ENCODE measurements at places on chromosomes 7 and 10.
A peak's percentile ranks its signal among the peaks of the same experiment; 100 is the strongest.

- DNase-seq = no peak
These were observed 2.9 kb upstream of the NKX6-2 start for GRCh38 chr10:132788831-132789219.

GRCh38 chr10:47025540-47026300, 114.5 kb downstream of the PTPN20 start:
- no peak for DNase-seq

DNA sequence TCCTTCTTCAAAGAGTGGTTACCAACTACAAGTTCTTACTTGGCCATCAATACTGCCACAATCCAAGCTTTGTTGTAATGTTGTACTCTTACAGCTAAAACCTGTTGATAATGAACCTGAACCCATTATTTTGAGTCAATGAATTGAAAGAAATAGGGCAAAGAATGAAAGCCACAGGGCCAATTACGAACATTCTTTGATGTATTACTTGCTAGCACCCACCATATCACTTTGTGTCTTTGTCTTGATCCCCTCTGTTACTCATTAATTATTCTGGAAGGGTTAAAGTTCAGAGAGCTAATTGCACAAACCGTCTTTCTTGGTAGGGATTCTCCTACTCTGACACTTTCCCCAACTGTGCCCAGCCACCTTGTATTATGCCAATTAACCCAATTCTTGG, 53.2 kb upstream of the TFEC start:
- DNase-seq = no peak

DNA sequence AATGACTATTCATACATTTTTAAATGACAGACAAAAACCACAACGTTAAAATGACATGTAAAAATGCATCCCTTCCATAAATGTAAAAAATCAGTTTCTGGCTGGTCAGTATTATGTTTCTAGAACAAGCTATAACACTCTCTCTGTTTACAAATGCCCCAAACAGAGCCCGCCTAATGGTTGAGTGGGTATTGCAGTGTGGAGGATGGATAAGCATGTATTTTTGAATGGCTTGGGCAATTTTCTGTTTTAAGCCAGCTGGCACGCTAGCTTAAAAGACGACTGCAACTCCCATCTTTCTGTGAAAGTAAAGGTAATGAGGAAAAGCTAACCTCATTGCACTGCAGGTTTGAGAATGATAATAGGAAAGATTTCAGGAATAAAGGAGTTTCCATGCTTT, 430.7 kb downstream of the PARD3 start:
- no peak for DNase-seq

DNA sequence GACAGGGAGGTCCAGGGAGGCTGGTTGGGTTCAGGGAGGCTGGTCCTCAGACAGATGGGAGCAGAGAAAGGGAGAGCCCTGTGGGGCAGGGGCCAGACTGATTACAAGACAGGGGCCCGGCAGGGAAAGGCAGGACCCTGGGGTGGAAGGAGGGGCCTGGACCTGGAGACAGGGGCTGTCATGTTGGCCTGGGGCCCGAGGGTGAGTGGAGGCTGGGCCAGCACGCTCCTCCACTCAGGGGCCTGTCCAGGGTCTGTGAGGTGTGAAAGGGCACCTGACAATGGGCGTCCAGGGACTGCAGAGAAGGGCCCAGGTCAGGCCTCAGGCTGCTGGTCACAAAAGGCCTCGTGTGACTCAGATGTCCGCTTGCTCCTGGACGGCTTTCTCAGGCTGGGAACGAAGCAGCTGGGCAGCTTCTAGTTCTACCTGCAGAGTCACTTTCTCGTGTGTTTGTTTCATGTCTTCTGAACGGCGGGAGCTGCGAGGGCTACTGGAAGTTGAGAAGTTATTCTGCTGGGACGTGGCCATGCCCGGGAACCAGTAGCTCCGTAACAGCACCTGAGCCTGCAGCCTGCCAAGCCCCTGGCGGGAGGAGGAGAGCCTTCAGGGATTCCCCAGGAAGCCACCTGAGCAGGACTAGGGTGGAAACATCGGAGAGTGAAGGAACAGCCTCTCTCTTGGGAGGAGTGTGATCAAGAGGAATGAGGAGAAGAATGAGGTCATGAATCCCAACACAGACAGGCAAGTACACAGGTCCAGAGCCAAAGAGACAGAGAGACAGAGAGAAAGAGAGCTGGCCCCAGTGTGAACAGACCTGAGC, 65.8 kb downstream of the KLF6 start:
- no peak for DNase-seq

GRCh38 chr10:124035928-124036558, 57.4 kb downstream of the CHST15 start:
- peak; percentile 85 for DNase-seq

- DNase-seq = peak; percentile 3
These were observed 120.2 kb downstream of the TEX36 start for GRCh38 chr10:125562737-125563136.

- DNase-seq = no peak
These were observed 476.5 kb downstream of the GPAM start for GRCh38 chr10:111707076-111707475.

GRCh38 chr10:22250897-22251660, 33.3 kb upstream of the EBLN1 start:
- peak; percentile 69 for DNase-seq

- DNase-seq = peak; percentile 28
These were observed 40.5 kb downstream of the TBATA start for GRCh38 chr10:70744617-70745143.

- peak; percentile 76 for DNase-seq
These were observed 29.8 kb downstream of the ADAP1 start for GRCh38 chr7:924541-925231.

GRCh38 chr7:25308246-25308645, 80.0 kb upstream of the NPVF start:
- DNase-seq = no peak

DNA sequence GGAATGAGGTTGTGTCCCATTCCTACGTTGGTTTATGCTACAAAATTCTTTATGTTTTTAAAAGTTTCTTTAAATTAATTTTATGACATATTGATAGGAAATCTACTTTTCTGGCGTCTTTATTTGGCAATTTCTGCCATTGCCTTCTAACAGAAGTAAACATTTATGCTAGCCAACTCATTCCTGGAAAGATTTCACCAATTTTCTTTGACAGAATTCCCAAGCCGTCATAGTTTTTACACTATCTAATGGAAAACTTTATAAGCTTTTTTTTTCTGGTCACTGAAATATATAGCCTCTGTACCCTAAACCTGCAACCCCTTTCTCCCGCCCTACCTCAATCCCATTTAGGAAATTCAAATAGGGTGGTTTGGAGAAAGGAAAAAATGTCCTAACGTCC, 6.1 kb upstream of the TCAF1 start:
- DNase-seq = no peak

DNA sequence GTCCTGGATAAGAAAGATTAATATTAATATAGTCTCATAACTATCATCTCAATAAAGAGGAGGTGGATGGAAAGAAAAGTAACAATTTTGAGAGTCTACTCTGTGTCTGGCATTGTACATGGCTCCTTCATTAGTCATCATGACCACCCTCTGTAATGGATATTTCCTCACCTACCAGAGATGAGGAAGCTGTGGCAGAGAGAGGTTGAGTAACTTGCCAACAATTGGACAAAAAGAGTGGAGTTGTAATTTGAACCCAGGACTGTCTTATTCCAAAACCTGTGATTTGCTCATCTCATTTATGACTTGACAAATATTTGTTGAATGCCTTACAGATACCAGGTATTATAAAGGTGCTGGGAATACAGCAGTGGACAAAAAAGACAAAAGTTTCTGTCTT, 2.1 kb upstream of the IDE start:
- DNase-seq = peak; percentile 48

DNA sequence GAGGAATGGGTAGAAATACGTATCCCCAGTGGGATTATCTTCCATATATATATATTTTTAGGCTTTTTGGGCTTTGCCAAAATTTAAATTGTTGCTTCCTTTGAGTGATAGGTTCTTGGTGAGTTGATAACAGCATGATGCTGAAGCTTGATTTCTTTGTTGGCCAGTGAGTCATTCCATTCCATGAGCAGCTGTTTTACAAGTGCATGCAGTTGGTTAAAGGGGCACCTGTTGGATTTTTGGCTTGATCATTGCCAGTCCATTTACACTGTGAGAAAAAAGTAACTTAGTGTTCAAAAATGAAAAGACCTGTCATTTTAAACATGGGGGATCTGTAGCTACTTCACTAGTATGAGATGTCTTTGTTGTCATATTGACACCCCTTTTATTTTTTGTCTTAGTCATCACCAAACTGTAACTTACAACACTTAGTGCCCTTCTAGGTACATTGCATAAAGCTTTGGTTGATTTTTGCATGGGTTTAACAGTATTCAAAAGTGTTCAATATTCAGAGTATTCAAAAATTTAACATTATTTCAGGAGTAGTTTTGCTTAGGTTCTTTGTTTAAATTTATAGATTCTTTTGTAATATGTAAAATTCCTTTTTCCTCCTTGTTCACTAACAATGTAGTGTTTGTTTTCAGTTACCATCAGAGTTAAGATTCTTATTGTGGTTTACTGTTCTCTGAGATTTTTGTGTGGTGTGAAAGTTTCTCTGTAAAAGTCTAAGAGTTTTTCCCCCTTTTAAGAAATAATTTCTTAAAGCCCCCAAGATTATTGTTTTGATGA, 8.8 kb downstream of the AKAP9 start:
- DNase-seq = no peak

- DNase-seq = no peak
These were observed 813.0 kb downstream of the TYW1 start for GRCh38 chr7:67809586-67809985.

DNA sequence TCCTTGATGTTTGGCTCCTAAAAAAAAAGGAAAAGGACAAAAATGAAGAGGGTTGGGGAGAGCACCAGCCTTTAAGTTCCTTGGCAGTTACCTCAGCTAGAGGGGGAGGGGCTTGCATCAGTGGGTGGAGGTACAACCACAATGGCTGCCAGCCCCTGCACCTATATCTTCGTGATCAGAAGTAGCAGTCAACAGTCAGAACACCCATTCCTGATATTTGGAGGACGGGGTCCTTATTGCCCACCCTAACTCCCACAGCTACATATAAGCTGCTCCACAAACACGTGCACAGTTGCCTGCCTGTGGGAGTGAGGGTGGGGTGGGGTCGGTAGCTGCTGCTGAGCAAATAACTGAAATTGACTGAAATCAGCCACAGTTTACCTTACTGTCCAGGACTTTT, 26.2 kb downstream of the C1GALT1 start:
- DNase-seq = no peak

GRCh38 chr7:121449329-121449728, 53.2 kb upstream of the FAM3C start:
- DNase-seq = peak; percentile 3

DNA sequence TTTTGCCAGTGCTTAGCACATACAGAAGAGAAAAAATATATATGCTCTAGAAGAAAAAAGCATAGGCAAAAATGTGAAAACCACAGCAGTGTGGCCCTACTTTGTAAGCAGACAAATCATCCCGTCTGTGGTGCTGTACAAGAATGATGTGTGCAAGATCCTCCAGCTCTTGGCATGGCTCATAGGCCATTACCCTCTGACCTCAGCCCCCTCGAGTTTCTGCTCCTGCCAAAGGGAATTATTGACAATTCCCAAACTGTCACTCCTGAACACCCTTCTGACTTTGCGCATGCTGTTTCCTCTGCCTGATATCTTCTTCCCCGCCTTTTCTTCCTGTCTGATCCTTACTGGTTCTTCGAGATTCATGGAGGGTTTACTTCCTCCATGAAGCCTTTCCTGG, 27.1 kb downstream of the PLA2G12B start:
- DNase-seq = no peak

DNA sequence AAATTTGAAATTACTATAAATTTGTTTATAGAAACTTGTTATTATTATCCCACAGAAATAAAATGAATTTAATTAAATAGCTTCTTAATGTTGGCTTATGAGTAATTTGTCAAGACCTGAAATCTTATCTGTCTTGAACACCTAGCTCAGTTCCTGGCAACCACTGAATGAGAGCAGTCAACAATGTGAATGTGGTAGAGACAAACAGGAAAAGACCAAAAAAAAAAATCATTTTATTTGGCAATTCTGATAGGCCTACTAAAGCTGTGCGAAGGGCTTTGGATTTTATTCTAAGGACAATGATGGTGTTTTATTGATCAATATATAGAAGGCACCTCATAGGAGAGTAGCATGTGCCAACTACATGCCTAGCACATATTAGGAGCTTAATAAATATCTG, 127.8 kb upstream of the RSU1 start:
- no peak for DNase-seq

All from hematopoietic multipotent progenitor cell treated with erythropoietin and hydrocortisone succinate and interleukin-3 and kit ligand, for 6 days (in vitro differentiated cells).